ENCODE measurements at places on chromosomes 2 and 18. TPM values are rescaled to one million over a fixed set of nuclear protein-coding genes. Genes with fewer than 3 reads are reported as not detected.

GRCh38 chr2:160375037-160375436 is 118.6 kb downstream of the RBMS1 start:
- no peak for DNase-seq

DNA sequence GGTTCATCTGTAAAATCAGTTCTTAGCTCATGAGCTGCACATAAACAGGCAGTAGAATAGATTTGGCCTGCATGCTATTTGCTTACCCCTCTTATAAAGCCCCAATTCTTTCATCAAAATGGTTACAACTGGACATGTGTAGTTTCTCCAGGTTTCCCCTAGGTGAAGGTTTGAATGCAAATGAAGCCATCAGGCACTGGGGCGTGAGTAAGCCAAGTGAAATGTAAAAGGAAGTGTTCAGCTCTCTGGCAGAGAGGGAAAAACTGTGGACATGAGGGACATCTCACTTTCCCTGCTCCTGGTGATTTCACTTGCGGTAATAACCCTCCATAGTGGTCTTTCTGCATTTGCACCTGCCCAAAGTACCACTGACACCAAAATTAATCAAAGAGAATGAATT is 1402.3 kb upstream of the LRRTM1 start:
- no peak for DNase-seq

DNA sequence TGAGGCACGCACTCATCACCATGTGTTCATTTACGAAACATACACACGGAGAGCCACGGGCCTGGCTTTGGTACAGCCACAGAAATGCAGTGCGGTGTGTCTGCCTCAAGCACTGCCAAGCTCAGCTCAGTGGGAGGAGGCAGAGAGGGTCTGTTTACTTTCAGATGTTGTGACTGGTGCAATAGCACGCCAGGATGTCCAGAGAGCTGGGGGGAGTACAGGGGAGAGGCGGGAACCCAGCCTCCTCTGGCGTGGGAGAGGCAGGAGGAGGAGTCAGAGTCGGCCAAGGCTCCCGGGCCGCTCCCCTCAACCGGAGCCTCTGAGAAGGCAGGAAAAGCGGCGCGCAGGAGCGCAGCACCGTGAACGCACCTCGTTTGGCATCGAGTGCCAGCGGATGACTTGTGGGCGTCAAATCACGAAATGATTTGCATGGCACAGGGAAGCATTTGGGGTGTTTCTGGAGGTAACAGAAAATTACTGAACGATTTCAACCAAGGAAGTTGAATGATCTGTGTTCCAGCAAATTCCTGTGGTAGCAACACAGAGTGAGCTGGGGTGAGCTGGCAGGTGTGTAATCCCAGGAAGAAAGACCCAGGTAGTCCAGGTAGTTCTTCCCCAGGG is 143.0 kb downstream of the ZNF516 start:
- no peak for DNase-seq

DNA sequence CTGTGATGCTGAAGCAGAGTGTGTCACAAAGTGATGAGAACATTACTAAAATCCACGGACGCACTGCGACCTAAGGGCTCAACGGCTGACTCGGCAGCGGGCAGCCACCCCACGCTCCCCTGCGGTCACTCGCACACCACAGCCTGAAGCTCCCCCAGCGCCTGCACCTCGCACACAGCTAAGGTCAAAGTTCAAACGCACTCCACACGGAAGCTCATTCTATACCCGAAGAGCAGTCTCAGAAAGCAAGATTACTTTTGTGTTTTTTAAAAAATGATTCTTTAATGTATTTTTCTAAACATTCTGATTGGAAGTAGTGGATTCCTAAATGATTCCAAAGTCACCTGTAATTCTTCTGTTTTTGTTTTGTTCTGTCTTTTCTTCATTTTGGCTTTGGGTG is 21.7 kb downstream of the ASPRV1 start:
- no peak for DNase-seq

DNA sequence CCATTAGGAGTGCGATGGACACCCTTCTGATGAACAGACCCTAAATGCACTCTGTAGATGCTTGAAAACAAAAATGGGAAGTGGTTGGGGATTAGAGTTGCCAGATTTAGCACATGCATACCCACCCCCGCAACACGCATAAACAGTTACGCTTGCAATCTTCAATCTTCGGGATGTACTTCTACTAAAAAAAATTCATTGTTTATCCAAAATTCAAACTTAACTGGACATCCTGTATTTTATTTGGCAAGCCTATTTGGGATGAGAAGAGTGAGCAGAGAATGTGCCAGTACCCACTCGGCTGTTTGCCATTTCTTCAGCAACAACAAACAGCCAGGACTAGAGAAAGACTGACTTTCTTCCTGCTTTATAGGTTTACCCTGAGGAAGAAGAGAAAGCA is 18.4 kb downstream of the KIAA2012 start:
- no peak for DNase-seq

- no peak for DNase-seq
Observed at GRCh38 chr2:231411237-231411636, 15.7 kb downstream of the B3GNT7 start.

Gene ZNF24
- total RNA-seq: 55.2 TPM

Gene BCL11A
- total RNA-seq: not detected

Gene FASTKD1
- 36.2 TPM for total RNA-seq

Gene FSHR
- total RNA-seq: not detected

Gene KLHL41
- total RNA-seq: not detected

Data from activated CD4-positive, alpha-beta memory T cell treated with anti-CD3 and anti-CD28 coated beads, Interleukin-2, amount 10 ng/mL, durations not matched to agents 7 days and 5 days (primary cell).